ENCODE measurements at places on chromosomes 11 and 22. TPM values are rescaled to one million over a fixed set of nuclear protein-coding genes. Genes with fewer than 3 reads are reported as not detected.
A peak's percentile ranks its signal among the peaks of the same experiment; 100 is the strongest.

DNA sequence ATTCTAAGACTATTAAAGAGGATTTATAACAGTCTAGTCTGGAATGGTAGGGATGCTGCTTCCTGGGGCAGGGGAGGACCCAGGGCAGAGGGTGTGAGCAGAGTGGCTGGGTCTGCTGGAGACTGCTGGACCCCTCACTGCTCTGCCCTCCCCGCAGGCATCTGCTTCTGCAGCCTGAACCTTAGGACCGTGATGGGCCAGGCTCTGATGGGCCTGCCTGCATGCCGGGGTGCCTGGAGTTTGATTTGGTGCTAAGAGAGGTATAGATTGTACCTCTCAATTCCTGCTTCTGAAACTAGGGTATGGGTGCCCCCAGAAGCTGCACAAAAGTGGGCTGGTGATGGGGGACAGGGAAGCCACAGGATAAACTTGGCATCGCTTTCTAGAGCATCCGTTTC, 54.9 kb downstream of the CD82 start:
- DNase-seq: no peak

GRCh38 chr22:23720855-23721254, 30.0 kb downstream of the RGL4 start:
- no peak for DNase-seq

DNA sequence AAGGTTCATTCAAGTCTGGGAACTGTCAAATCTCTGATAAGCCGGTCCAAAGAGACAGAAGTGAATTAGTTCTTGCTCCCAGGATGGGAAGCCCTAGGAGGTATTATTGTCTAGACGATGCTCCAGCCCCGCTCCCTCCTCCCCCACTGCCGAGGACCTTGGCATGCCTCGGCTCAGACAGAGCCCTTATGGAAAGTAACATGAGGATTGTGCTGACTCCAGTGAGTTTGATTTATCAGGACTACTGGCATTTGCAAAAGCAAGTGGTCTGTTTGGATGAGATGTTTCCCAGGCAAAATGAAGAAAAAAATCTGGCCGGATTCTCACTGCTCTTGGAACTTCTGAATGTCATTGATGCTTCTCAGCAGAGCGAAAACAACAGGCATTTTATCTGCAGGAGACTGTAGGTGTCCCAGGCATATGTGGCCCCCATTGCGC, 341.0 kb downstream of the ETS1 start:
- peak; percentile 12 for DNase-seq

DNA sequence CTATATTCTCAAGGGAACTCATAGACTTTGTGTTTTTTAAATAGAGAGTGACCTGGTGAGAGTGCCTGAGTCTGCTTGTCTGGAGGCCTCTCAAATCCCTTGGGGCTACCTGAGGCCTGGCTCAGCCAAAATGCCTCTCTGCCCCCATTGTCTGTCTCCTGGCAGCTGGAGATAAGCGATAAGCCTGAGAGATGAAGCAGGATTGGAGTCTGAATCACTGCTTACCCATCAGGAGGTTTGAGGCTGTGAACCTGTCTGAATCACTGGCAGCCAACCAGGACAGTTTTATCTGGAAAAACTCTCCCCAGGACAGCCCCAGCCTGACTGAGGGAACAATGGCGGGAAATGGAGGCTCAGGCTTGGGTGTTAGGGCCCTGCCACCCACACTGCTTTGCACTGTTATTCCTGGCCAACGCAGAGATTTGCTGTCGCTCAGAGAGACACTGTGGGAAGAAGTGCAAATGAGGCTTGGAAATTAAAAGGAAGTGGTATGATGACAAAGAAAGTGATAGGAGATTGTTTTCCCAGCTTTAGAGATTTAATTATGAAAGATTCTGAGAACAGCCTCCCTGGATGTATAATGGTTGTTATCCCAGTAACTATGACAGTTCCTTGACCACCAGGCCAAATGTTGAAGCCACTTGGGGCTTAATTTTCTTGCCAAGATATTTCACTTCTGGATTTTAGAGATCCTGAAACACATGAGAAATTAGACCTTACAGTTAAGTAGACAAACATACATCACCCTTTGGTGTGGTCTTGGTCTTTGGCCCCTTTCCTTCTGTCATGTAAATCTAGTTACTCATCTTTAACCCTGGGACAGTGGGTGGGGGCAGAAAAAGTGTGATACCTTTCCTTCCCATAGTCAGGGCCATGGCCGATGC, 102.1 kb downstream of the RASSF10 start:
- DNase-seq: peak; percentile 76

DNA sequence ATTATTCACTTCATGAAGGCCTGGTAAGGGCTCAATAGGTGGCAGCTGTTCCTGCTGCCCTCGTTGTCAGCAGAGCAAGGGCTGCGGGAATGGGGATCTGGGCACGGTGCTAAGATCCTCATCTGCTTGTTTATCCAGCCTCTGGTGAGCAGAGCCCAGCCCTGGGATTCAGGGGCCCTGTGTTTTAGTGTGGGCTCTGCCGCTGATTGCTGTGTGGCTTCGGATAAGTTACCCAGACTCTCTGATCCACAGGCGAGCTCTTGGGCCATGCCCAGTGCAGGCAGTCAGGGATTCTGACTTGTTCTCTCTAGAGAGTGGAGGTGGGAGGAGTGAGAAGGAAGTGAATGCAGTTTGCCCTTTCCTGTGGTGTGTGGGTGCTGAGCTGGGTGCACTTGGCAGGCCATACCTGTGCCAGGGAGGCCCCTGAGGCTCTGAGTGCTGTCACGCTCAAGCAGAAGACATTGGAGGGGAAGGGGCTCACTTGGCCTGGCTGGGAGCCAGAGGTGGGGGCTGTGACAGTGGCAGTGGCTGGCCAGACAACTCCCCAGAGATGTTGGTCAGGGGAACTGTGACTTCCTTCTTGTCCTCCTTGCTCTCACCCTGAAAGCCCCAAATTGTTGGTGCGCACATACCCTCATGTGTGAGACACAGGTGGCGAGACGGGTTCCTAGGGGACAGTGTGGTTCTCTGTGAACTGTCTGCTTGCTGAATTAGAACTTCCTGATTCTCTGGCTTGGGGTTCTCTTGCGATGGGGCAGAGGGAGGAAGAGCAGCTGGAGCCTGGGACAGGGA, 43.7 kb downstream of the CD82 start:
- no peak for DNase-seq

DNA sequence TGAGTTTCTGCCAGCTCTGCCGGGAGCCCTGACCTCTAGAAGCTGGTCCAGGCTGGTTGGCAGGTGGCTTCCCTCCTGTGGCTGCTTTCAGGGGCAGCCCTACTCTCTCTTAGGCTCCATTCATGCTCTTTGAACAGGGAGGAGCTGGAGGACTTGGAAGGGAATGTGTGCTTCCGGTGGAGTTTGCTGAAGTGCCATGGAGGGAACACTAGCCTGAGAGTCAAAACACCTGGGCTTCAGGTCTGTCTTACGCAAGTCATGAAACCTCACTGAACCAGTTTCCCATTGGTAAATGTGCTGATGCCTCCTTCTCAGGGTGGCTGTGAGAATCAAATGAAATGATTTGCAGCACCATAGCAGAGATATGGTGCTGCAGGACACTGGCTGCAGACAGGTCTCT, 224.5 kb downstream of the KIRREL3 start:
- no peak for DNase-seq

The SCGB1C1 gene
- not detected for total RNA-seq

GRCh38 chr22:28772633-28773460, at the start of gene CCDC117:
CCDC117 (plus strand) TSS chr22:28772695; CDS start chr22:28772850, 155 bp downstream.
- DNase-seq: peak; percentile 95

DNA sequence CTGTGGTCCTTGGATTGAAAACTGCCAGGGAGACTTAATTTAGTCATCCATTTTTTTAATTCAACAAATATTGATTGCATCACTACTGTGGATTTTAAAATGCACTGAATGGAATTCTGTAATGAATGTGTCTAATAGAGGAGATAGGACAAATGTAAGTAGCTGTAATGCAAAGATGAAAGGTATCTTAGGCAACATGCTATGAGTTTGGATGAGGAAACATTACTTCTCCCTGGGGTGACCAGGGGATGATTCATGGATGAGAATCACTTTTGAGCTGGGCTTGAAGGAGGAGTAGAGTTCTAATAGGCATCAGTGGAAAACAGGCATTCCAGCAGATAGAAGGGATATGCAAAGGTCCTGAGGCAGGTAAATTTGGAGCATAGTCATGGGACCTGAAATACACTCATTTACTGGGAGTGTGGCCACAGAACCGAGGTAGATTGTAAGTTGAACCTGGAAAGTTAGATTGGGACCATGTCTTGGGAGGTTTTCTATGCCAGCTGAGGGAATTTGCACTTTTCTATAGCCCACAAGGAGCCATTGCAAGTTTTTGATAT, 43.4 kb downstream of the PKNOX2 start:
- peak; percentile 60 for DNase-seq

GRCh38 chr11:69551963-69552362, 70.5 kb downstream of the LINC01488 start:
- DNase-seq: no peak

The CRYBB2 gene
- total RNA-seq: not detected

DNA sequence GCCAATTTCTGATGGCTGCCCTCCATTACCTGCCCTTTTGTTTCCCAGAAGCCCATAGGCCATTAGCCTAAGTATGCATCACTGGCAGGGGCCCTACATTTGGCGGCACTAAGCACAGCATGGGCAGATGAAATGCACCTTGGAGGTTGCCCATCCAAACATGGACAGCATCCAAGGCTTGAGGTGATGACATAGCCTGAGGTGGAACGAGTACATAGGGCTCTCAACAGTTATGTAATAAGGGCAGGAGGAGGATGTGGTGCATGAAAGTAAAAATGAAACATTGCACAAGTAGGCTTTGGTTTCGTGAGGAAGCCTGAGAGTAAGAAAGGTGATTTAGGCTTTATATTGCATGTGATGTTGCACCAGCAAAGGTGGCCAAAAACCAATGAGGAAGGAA, 148.1 kb downstream of the FAM76B start:
- no peak for DNase-seq

The BDNF gene
- total RNA-seq: 174 TPM

- DNase-seq: peak; percentile 8
Observed at GRCh38 chr11:34570584-34570983, 50.3 kb upstream of the EHF start.

GRCh38 chr22:50329236-50329635, 2.4 kb upstream of the DENND6B start:
- peak; percentile 65 for DNase-seq

DNA sequence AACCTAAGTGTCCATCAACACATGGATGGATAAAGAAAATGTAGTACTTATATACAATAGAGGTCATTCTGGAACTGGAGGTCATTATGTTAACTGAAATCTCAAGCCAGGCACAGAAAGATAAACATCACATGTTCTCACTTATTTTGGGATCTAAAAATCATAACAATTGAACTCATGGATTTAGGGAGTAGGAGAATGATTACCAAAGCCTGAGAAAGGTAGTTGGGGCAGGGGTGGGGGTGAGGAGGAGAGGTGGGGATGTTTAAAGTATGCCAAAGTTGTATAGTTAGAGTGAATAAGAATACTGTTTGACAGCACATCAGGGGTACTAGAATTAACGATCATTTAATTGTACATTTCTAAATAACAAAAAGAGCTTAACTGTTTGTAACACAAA, 1112.7 kb downstream of the DLG2 start:
- DNase-seq: no peak

The ASPHD2 gene
- 1.3 TPM for total RNA-seq

- DNase-seq: peak; percentile 85
Observed at GRCh38 chr11:122101625-122102291, 14.3 kb downstream of the BLID start.

GRCh38 chr11:18785411-18785810, 6.2 kb downstream of the PTPN5 start:
- DNase-seq: no peak
